Lower leg skin (tissue), 4 donors: ENCODE measurements at places on chromosomes 5 and 9. TPM values are rescaled to one million over a fixed set of nuclear protein-coding genes. Genes with fewer than 3 reads are reported as not detected.

DNA sequence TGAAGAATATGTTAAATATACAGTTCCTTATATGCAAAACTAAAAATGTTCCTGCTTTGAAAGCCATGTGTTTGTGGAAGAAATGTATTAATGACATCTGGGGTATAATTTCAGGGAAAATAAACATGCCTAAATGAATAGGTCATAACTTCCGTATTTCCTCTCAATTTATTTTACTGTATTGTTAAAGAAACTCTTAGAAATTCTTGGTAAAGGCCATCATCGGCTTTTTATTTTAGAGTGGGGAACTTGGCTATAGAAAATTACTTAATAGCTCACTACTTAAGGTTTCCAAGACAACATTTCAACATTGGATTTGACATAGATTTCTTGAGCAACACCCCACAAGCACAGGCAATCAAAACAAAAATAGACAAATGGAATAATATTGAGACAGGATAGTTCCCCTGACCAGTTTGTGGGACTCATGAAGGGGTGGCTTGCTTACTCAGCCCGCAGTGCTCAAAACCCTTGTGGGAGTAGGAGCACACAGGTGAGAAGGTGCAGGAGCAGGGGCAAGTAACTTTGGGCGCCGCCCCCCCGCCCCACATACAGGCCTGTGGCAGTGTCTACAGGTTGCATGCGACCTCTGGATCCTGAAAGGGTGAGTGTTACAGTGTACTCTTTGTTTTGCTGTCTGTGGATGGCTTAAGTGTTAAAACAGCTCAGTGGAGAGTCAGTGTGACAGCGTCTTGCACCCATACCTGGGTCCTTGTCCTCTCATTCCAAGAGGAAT, 891.4 kb upstream of the C9orf72 start:
- DNase-seq = no peak

GRCh38 chr5:139646912-139647505, 1.1 kb upstream of the CXXC5 start:
- DNase-seq = no peak

DNA sequence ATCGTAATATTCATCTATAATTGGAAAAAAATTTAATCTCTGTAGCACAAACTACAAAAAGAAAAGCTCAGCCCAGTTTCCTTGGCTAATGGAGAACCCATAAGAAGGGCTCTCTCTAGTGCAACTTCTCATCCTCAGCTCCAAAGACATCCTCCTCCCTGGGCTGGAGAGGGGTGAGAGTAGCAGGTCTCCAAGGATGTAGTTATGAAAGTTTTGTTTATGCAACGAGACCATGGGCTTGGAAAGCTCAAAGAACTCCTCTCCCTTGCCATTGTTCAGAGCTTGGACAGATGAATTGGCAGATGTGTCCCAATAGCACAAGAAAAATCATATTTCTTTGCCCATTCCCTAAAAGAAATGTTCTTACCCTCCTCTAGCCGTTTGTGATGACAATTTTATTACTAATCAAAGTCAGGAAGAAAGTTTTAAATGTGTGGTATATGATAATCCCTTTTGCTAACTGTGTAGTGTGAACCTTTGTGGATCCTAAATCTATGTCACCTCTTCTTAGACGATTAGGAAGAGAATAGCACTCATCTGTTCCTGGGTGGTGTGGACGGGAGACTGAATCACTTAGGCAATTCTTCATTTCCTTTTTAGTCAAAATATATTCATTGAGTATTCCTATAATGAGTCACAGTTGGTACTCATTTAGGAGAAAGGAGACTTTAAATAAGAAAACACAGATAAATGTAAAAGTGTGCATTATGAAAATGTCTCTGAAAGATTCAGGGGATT, 52.2 kb downstream of the GARNL3 start:
- DNase-seq = no peak

GRCh38 chr5:87539839-87540238, 127.1 kb upstream of the CCNH start:
- no peak for DNase-seq

The ITK gene
- total RNA-seq = 1.1 TPM

- no peak for DNase-seq
Measured at GRCh38 chr9:8800196-8800595, 1000.6 kb upstream of the DMAC1 start.

- no peak for DNase-seq
Measured at GRCh38 chr5:119864286-119864685, 234.9 kb downstream of the FAM170A start.

GRCh38 chr5:132098151-132098594, 24.6 kb downstream of the CSF2 start:
- DNase-seq = peak; percentile 60

GRCh38 chr9:116288658-116289057, 135.1 kb downstream of the PAPPA start:
- no peak for DNase-seq

DNA sequence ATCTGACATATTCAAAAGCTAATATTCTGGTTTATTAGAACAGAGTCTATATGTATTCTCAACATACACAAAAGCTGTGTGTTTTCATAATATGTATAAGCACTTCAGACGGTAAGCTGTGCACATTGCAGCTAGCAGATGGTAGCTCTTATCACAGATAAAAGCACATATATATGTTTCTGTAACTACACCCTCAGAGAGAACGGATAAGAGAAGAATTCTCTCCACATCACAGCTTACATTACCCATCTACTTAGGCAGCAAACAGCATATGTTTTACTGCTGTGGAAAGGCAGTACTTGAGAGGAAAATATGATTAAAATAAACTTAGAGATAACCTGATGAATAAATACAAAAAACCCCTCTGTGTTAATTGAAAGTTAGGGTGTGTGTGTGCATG, 450.9 kb upstream of the ZNF608 start:
- DNase-seq = no peak

DNA sequence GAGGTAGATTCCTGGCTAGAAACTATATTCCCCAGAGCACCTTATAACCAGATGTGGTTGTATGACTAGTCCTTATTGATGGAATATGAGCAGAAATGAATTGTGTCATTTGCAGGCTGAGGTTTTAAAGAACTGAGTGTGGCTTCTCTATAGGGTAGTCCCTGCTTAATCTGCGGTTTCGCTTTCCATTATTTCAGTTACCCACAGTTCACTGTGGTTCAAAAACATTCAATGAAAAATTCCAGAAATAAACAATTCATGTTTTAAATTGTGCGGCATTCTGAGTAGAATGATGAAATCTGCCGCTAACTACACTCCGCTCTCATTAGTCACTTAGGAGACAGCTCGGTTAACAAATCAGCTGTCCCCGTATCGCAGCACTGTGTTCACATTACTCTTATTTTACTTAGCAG, 65.1 kb downstream of the ANKRD55 start:
- DNase-seq = no peak

The IFNA13 gene
- total RNA-seq = not detected

GRCh38 chr5:123278284-123278683, 144.9 kb downstream of the CEP120 start:
- DNase-seq = peak; percentile 21

GRCh38 chr5:33524476-33524875, 83.7 kb downstream of the TARS1 start:
- no peak for DNase-seq

- DNase-seq = no peak
Measured at GRCh38 chr9:135098400-135099105, 11.1 kb downstream of the OLFM1 start.

The BTNL3 gene
- total RNA-seq = not detected

- no peak for DNase-seq
Measured at GRCh38 chr9:79685577-79685976, 113.8 kb downstream of the TLE4 start.

DNA sequence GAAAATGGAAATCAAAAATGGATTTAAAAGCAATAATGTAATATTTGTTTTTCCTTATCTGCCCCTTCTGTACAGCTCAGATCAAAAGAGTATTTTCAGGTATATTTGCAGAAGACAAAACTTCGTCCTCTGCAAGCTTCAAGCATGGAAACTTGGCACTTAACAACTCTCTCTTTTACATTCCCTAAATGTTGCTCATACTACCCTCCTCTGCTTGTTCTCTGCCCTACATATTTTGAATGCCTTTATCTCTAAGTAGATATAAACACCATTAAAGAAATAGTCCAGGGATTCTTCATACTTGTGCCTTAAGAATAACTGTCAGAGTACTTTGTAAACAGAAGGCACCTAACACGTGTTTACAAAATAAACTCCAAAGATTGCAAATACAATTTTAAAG, 19.2 kb upstream of the SMC2 start:
- DNase-seq = no peak

DNA sequence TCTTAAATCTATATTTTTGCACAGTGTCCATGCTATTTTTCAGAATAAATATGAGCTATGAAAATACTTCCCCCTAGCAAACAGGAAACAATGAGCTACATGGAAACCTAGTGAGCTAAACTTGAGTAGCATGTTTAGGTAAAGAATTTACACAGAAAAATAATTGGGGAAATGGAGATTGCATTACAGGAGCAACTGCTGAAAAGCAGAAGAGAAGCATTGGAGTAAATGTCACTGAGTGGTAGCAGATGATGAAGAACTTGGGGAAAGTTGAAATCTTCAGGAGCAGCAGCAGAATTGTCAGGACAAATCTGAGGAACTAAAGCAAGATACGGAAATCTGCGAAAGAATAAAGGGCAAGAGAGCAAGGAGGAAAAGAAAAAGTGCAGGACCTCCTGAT, 610.3 kb downstream of the TLE1 start:
- no peak for DNase-seq

DNA sequence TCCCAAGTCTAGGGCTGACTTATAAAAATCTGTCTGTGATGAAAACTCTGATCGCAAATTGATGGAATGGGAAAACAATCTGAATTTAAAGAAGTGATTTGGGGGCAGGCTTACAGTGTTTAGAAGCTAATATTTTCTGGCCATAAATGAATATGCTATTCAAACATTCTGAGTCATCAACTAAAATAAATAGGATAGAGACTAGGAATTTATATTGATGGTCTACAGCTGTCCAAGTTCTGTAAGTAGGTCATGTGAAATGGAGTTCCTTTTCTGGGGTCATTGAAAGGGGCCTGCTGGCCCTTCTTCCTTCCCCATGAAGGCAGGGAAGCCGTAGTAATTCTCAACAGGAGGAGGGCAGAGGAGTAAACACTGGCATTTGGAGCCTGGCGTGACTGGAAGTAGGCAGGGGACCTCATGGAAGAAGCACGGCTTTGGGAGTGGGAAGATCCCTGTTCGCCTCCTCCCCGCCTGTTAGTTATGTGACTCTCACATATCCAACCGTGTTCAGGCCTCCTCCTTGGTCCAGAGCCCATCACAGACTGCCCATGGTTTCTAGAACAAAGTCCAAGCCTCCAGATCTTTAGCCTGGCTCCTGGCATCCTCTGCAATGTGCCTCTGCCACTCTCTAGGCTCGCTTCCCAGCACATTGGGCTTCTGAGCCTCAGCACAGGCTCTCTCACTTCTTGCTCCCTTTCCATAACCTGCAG, 31.7 kb downstream of the ALG2 start:
- no peak for DNase-seq

DNA sequence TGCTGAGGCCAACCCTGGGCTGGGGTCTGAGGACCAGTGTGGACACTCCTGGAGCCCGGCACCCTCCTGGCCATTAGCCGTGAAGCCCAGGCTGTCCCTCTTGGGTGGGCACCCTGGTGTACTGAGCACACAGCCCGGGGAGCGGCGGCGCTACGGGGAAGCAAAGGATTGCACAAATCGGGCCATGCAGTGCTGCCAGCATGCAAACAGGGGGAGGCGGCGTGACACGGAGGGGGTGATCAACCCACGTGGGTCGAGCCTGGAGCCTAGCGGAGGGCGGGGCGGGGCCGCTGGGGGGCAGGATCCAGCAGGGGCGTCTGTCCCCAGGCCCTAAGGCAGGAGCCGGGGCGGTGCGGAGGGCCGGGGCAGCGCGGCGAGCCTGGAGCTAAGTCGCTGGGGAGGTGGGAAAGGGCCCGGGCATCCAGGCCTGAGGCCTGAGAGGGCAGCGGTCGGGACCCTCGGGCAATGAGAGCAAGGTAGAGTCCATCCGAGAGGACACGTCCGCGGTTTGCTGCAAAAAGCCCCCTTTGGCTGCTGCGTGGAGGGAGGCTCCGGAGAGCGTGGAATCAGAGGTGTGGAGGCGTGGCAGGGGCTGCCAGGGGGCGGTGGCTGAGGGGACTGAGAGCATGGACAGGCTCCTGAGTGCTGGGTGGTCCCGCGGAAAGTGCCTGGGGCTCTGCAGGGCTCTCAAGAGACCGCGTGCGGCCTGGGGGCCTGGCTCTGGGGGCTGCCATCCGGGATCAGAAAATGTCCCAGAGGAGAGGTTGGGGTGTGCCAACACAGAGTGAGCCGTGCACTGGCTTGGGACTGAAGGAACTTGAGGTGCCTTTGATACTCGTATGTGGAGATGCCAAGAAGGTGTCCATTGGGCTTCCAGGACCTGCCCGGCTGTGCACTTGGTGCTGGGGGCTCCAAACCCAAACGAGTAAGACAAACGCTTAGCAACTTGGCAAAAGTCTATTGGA, 94.2 kb downstream of the BARX1 start:
- DNase-seq = no peak

DNA sequence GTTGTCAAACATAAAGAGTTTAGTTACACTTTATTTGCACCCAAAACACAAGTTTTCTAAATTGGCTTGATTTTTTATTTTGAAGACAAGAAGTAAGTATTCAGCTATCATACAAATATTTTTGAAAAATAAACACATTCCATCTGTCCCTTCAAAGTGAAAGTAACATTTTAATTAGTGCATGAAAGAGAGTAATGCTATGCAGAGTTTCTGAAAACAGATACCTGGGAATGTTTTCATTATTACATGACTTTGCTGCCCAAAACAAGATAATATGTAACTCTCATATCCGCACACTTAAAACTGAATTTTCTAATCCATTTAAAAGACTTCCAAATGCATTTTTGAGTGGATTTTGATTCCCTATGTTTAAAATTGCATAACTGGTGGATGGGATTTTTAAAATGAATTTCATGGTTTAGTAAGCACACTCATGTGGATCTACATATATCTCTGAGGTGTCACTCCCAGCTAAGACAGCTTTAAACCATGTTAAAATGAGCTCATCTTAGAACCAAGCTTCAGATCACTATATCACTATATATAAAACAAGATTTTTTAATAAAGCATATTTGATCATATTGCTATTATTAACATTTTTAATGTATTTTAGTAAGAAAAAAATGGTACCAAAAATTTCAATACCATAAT, 127.5 kb downstream of the ATPSCKMT start:
- no peak for DNase-seq

DNA sequence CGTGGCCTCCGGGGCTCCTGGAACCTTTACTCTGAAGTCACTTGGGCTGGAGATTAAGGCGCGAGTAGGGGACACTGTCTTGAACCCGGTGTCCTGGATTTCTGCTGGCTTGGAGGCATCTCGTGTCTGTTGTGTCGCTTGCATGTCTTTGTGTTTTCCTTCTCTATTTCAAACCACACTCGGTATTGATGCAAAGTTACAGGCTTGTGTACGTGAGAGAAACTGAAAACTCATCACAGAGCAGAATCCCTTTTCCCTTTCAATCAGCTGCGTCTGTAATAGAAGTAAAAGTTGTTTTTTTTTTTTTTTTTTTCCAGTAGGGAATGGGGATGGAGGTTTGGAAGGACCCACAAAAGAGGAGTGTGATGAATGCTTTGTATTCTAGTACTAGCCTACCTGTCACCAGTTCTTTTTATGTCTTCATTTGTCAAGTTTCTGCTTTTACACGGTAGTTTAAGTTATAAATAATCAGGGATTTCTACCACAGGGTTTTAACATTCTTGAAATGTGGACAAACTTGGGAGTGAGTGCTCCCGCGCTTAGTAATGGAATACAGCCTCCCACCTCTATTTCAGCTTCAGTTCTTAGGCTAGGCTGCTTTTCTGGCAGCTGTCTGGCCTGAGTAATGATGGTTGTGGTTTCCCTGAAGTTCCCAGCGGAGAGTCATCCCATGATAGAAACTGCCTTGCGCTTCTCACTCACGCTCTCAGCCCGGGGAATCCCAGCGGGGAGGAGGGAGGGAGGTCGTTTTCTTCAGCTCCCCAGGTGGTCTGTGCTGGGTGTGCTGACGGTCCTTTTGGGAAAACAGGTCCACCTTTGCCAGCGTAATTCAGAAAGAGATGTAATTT, 763 bp downstream of the TJP2 start:
- peak; percentile 79 for DNase-seq
